ENCODE measurements at places on chromosomes 6 and 20.

GRCh38 chr20:62518911-62519310 is 43.1 kb upstream of the GATA5 start:
- DNase-seq: no peak

DNA sequence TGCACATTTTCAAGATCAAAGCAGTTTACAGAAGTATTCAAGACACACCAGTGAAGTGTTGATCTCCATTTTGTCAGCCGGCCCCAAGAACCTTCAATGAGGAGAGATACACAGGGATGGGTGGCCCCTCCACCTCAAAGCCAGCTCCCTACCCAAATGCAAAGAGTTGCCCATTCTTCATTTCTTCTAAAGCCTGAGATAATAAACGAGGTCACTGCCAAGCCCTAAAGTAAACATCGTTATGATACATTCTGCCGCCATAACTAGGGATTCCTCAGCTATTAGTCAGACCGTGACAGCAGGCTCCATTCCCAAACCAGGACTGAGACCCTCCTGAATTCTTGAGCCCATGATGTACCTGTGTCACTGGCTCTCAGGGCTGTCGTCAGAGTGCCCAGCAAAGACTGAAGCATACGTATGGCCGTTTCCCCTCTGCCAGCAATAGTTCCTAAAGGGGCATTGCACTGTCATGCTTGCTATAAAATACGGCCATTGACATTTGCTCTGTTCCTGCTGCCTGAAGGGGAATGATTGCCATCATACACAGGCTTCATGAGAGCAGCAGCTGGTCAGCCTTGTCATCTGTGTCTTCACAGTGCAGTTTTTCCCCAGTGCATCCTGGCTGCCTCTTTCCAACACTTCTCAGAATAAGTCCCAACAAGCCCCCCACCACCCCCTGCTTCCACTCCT is 41.7 kb downstream of the ISM1 start:
- no peak for DNase-seq

GRCh38 chr6:118982575-118982911 is 47.6 kb upstream of the MCM9 start:
- DNase-seq: no peak

GRCh38 chr6:112979830-112980229 is 632.7 kb downstream of the RFPL4B start:
- DNase-seq: no peak

GRCh38 chr6:68657374-68658139 is 22.5 kb downstream of the ADGRB3 start:
- DNase-seq: no peak

DNA sequence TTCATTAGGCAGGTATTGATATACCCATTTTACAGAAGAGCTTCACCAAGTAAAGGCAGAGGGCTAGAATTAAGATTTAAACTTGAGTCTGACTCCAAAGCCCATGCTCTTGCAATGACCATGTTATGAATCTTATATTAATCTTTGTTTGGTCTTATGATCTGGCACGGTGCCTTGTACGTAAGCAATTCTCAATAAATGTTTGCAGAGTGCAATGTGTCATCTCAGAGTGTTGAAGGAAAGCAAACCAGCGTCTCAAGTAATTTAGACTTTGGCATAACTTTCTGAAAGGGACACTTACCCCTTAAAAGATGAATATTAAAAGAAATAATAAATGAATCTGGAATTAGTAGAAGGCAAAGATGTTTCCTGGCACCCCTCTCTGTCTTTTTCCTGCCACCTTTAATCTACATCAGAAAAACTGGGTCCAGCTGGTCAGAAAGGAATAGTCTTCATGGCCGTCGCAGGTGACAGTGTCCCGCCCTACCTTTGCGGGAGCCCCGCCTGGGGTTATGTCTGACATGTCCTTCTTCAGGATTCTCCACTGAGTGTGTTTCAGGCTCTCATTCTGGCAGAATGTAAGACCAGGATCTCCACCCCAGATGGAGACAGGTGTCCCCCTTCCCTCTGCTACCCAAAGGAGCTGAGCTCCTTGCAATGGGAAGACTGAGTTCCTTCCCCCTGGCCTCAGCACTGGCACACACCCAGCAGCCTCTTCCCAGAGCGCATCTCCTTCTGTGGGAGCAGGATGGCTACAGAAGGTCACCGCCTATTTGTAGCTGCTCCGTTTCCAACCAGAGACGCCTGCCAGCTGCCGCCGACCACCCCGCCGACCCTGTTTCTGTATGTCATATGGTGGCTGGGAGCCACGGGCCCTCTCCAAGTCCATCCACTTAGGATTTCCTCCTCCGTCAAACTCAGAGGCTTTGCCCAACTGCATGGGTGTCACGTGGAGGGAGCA is 266.3 kb upstream of the ECI2 start:
- no peak for DNase-seq

- DNase-seq: no peak
Measured at GRCh38 chr6:100803264-100804045, 77.7 kb downstream of the ASCC3 start.

GRCh38 chr20:45097485-45098102 is 3.3 kb downstream of the KCNS1 start:
- no peak for DNase-seq

DNA sequence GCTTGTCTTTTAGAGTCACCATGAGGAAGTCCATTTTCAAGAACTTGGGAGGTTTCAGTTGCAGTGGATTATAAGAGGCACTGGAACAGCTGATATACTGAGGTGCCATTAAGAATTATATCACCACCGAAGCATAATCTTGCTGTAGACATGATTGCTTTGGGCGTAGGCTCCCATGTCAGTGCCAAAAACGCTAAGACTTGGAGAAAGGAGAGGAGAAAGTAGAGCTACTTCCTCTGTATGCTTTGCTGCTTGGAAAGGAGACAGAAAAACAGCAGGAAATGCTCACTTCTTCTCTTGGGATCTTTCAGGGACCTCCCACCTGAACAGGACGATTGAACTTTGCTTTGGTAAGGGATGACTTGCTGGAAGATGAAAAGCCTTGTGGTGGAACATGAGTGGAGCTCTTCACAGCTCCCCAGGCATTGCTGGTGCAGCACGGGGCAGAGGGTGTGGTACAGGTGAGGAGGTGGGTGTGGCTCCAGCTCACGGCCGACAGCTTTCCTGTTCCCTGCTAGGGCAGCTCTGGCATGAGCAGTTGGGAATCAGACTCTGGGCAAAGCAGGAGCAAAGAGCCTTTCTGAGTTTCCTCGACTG is 190.4 kb upstream of the JAG1 start:
- DNase-seq: no peak

DNA sequence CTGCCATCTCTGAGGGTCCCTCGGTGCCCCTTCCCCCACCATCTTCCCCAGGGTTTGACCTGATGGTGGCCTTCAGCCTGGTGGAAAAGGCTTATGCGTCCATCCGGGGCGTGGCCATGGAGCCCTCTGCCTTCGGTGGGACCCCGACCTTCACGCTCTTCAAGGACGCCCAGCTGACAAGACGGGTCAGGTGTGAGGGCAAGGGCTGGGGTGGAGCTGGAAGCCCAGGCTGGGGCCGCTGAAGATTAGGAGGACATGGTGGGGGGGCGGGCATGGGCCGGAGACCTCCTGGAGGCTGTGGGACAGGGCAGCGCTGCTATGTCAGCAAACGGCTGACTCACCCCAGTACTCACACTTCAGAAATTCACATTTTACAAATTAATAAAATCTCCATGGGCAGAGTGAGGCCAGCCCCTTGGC is 23.5 kb downstream of the COL20A1 start:
- no peak for DNase-seq

All from NCI-H1417 treated with DMSO at 0.1 percent for 48 hours (cell line).